ENCODE measurements at places on chromosomes 1 and 21.
A peak's percentile ranks its signal among the peaks of the same experiment; 100 is the strongest.

- no peak for DNase-seq
Measured at GRCh38 chr1:39394059-39394458, 97.4 kb upstream of the BMP8A start.

DNA sequence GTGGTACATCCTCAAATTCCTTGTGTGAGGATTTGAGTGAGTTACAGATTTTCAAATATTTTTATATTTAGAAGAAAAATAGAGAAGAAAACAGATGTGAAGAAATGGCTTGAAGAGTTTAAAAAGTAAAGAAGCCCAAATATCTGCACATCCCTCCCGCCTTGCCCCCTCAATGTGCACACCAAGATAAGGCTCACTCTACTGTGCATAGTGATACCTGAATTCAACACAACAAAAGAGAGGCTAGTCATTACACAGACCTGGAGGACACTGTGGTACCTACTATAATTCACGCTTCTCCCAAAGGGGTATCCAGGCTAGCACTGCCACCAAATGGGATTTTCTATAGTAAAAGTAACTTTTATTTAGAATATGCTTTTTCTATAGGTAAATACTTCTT is 44.0 kb upstream of the SYT2 start:
- DNase-seq = no peak

DNA sequence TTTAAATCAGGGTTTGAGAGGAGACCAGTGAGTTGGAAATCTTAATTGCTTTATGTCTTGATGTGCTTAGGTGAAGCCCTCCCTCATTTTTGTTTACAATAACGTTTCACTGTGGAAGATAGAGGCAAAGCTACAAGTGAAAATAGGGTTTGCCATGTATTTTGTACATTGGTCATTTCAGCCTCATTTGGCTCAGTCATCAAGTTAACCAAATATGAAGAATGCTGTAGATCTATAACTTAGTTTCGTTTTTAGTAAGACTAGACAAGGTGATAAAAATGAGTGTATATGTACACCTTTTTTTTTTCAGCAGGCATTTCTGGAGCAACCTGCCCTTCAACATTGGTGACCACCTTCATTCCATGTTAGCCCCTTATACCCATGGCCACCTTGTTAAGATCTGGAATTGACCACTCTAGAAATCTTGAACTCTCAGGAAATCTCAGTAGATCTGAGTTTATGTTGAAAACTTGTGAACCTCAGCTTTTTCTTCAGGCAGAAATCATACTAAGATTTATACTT is 2.9 kb downstream of the NFYC start:
- no peak for DNase-seq

- no peak for DNase-seq
Measured at GRCh38 chr1:174032671-174033222, 10.6 kb upstream of the RC3H1 start.

- DNase-seq = no peak
Measured at GRCh38 chr1:234405676-234406075, 32.4 kb downstream of the COA6 start.

GRCh38 chr21:42830456-42831455 is 48.6 kb downstream of the WDR4 start:
- DNase-seq = no peak

DNA sequence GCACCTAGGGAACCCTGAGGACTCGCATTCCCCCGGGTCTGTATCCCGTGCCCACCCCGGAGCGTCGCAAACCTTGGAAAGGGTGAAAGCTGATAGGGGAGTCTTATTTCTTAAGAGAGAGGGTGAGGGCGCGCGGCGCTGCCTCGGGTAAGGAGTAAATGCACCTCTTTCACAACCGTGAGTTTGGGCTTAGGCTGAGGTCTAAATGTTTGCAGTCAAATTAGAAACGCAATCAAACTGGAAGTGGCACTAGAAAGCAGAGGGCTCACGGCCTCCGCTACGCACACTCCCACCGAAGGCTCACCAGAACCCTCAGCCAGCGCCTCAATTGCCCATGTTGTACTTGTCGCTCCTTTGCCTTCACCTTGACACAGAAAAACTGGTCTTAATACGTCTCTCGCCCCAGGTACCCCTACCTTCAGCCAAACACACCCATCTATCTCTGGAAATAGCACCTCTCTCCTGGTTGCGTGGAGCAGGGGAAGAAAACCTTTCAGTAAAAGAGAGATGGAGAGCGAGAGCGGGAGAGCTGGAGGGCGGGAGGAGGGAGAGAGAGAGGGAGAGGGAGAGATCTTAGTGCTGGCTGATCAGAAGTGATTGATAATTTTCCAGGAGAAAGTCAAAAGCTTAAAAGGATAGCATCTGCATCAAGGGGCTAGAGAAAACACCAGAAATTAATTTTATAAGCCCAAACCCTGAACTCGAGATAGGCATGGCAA is 1.7 kb upstream of the HLX start:
- no peak for DNase-seq

DNA sequence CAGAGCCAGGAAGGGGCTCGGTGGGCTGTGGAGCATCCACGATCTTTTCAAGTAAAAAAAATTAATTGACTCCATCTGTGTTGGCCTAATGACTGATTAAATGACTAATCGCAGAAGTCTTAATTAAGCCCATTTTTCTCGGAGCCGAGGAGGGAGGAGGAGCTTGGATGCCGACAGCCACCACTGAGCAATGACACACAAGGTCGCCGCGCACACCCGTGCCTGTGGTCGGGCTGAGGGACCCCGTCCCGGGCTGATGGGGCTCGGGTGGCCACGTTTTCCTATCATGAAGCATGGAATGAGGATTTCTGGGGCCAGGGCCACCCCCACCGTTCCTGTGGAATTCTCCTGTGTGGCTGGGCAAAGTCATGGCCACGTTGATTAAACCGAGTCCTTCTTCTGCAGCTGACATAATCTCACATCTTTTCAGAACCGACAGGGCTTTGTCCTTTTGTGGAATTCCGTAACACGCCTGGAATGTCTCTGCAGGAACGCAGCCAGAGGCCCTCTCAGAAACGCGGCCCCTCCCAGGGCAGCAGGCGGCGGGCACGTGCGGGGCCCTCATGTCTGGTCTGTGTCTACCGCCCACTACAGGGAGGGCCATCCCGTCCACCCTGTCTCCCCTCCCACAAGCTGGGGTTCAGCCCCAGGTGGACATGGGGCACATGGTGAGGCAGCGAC is 60.7 kb downstream of the MORN1 start:
- no peak for DNase-seq

GRCh38 chr1:216750031-216750627 is 26.9 kb upstream of the ESRRG start:
- no peak for DNase-seq

GRCh38 chr1:5938101-5938646 is 54.1 kb downstream of the NPHP4 start:
- no peak for DNase-seq

GRCh38 chr1:245263529-245264095 is 108.8 kb downstream of the KIF26B start:
- no peak for DNase-seq

DNA sequence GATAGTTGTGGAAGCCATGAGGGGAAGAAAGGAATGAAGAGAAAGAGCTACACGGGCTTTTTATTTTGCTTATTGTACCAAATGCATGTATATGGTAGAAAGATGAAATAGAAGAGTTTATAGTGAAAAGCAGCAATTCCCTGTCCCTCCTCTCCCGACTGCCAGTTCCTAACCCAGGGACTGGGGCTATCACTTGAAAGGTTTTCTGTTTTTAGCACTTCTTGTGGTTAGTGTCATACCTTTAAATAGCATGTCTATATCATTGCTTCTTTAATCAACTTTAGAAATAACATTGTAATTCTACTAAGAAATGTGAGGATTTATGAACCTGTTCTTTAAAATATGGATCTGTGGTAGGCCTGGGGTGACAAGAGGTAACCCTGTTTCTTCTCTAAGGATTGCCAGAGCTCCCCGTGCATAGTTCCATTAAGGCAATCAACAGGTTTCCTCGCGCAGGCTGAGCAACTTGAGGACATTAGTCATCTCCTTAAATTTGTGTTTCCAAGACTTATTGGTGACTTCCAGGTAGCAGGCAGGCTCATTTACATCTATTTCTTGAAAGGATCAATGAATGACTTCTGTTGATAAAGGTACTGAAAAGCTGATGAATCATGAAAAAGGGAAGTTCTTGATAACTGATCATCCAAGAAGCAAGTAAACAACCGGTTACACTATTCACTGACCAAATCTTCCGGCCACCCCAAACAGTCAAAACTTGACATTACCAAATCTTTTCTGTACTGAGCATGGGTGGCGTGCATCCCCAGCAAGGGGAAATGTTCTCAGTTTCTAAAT is 37.8 kb upstream of the S1PR1 start:
- no peak for DNase-seq

DNA sequence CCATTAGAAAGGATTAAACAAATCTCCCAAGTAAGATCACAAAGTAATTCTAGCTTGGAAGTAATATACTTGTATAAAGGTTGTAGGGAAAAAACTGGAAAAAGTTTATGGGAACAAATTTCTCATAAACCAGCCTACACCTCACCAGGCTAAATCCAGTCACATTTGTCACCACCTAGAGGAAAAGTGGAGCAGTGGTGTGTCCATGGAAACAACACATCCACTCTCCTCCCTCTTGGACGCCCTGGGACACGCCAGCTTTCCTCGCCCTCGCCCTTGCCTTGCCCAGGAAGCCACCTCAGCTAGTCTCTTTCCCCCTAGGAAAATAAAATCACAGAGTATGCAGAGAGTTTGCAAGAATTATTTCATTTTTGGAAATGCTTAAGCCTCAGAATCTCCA is 2.2 kb downstream of the PALMD start:
- DNase-seq = peak; percentile 73

- DNase-seq = no peak
Measured at GRCh38 chr21:27372381-27372780, 405.5 kb upstream of the ADAMTS5 start.

DNA sequence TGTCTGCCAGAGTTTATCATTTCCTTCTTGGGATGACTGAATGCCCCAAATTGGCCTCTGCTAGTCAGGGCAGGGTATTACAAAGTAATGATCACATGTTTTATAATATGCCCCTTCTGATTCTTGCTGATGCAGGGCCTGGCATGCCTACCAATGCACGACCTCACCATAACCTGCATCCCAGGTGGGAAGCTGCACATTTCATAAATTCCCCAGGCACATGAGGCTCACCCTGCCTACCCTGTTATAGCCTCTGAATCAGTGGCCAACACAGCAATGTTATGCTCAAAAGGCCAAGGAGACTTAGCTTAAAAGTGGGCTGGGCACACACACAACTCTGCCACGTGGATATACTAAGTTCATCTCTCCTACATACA is 28.0 kb upstream of the XPR1 start:
- no peak for DNase-seq

DNA sequence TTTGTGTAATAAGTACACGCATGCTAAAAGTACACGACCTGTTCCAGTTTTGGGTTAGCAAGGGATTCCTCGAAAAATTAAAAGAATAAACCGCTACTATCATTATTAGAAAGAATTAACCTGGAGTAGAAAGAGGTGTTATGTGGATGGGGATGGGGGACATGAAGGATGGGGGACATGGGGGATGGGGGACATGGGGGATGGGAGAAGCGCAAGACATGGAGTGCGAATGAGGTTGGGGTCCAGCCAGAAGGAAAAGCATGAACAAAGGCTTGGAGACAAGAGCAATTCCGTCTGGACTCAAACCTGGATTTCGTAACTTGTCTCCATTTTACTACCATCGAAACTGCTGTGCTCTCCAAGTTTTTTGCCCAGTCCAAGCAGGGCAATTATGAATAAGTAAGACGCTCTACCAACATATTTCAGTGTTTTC is 591 bp upstream of the KDM1A start:
- DNase-seq = no peak

GRCh38 chr21:15526798-15527197 is 203.0 kb upstream of the USP25 start:
- DNase-seq = no peak

- no peak for DNase-seq
Measured at GRCh38 chr1:84703431-84703830, 13.2 kb upstream of the SSX2IP start.

- DNase-seq = no peak
Measured at GRCh38 chr1:29417147-29417858, 181.0 kb downstream of the PTPRU start.

DNA sequence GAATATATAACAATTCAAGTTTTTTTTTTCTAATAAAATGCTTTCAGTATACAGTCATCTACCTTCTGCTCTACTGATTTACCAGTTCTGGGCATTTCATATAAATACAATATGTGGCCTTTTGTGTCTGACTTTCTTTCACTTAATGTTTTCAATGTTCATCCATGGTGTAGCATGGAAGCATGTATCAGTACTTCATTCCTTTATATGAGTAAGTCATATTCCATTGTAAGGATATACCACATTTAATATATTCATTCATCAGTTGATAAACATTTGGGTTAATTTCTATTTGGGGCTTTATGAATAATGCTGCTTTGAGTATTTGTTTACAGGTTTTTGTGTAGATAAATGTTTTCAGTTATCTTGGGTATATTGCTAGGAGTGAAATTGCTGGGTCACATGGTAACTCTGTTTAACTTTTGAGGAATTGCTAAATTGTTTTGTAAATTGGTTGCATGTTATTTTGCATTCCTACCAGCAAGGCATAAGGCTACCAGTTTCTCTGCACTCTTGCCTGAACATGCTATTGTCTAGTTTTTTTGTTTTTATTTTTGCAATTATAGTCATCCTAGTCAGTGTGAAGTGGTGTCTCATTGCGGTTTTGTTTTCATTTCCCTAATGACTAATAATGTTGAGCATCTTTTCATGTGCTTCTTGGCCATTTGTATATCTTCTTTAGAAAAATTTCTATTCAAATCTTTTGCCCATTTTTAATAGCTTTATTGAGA is 206.1 kb downstream of the TM2D1 start:
- no peak for DNase-seq

DNA sequence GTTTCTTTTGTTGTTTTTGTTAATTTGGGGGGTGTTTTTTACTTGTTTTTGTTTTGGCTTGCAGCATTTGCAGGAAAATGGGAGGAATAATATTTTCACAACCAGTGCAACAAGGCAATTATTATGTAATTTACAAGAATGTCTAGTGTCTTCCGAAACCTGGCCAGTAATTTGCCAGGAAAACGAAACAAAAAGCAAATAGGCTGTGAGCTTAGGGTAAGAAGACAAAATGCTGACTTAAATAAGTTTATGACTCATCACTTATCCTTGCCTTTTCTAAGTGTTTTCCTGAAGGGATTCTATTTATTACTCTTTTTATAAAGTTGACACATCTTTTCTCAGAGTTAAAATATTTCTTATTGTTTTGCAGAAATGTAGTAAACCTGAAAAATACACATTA is 49.8 kb downstream of the KCNT2 start:
- no peak for DNase-seq
